ENCODE measurements at places on chromosomes 12 and 14.

- DNase-seq, result no peak
These were observed 615 bp downstream of the DDX51 start for GRCh38 chr12:132143336-132144071.

- no peak for DNase-seq
These were observed 16.4 kb upstream of the MED13L start for GRCh38 chr12:116293687-116294453.

GRCh38 chr12:101491329-101491728 lies 16.2 kb downstream of the SPIC start:
- DNase-seq, result no peak

GRCh38 chr12:111201036-111201435 lies 167.9 kb downstream of the PHETA1 start:
- DNase-seq, result no peak
